Bronchus fibroblast of lung (primary cell): ENCODE measurements at places on chromosomes 3 and 15. TPM values are rescaled to one million over a fixed set of nuclear protein-coding genes. Genes with fewer than 3 reads are reported as not detected.

Gene WDR93
- total RNA-seq: 0.15 TPM in 1 of 2 replicates, not detected in the other

Gene SLC12A1
- not detected in 2 replicates for total RNA-seq

Gene SLC9A9
- 4.2 and 4.5 TPM in 2 replicates for total RNA-seq

Gene VGLL3
- 15.8 and 32.8 TPM in 2 replicates for total RNA-seq

Gene AQP9
- not detected in 2 replicates for total RNA-seq

Gene NMD3
- total RNA-seq: 34.8 and 35.8 TPM in 2 replicates

Gene ADAMTS7
- total RNA-seq: 4.3 and 5.0 TPM in 2 replicates

Gene CPEB1
- 2.4 and 4.3 TPM in 2 replicates for total RNA-seq

Gene SHC4
- 0.67 and 0.74 TPM in 2 replicates for total RNA-seq

Gene ZNF80
- not detected in 2 replicates for total RNA-seq

Gene CHRNA3
- total RNA-seq: not detected in 2 replicates

Gene LMLN
- total RNA-seq: 1.9 and 4.9 TPM in 2 replicates

Gene COLQ
- 0.15 and 0.17 TPM in 2 replicates for total RNA-seq

Gene TNFAIP8L3
- total RNA-seq: 2.1 and 3.2 TPM in 2 replicates

Gene ASB14
- not detected in 2 replicates for total RNA-seq

Gene NOX5
- total RNA-seq: 0.15 TPM in 1 of 2 replicates, not detected in the other

Gene SMC4
- total RNA-seq: 87.1 and 103 TPM in 2 replicates

Gene CYP8B1
- not detected in 2 replicates for total RNA-seq

Gene HDC
- not detected in 2 replicates for total RNA-seq

Gene CYP1A2
- not detected in 2 replicates for total RNA-seq

Gene CHRM5
- total RNA-seq: not detected in 2 replicates

Gene ISLR
- 10.1 and 16.1 TPM in 2 replicates for total RNA-seq

Gene SEMA7A
- total RNA-seq: 24.7 and 26.2 TPM in 2 replicates

Gene ZDHHC19
- not detected in 2 replicates for total RNA-seq

Gene KIF23
- 55.4 and 63.5 TPM in 2 replicates for total RNA-seq

Gene ROBO1
- 27.6 and 34.5 TPM in 2 replicates for total RNA-seq

Gene SMCO1
- total RNA-seq: 0.15 and 0.34 TPM in 2 replicates

Gene USP19
- 41.2 and 43.2 TPM in 2 replicates for total RNA-seq

Gene CD200
- 3.0 and 5.0 TPM in 2 replicates for total RNA-seq

Gene PLCH1
- 0.30 TPM in 1 of 2 replicates, not detected in the other for total RNA-seq

Gene KLF15
- total RNA-seq: 3.2 and 3.3 TPM in 2 replicates

Gene SERPINI2
- total RNA-seq: not detected in 2 replicates

Gene C3orf62
- 0.34 and 0.74 TPM in 2 replicates for total RNA-seq

Gene PCCB
- total RNA-seq: 50.8 and 52.0 TPM in 2 replicates

Gene ARPP19
- 54.6 and 73.8 TPM in 2 replicates for total RNA-seq

Gene ACKR2
- total RNA-seq: under 0.01 and 0.50 TPM in 2 replicates
